ENCODE measurements at places on chromosomes 4 and X. TPM values are rescaled to one million over a fixed set of nuclear protein-coding genes. Genes with fewer than 3 reads are reported as not detected.

Gene LGI2
- 4.7 TPM for polyA plus RNA-seq

Gene NAT8L
- 2.0 TPM for polyA plus RNA-seq

Gene MAGEA8
- polyA plus RNA-seq = not detected

Gene ASMT
- polyA plus RNA-seq = not detected

Gene NUDT10
- polyA plus RNA-seq = 1.1 TPM

Gene TMEM154
- 0.79 TPM for polyA plus RNA-seq

Gene FRMD7
- 0.52 TPM for polyA plus RNA-seq

Gene LNX1
- polyA plus RNA-seq = 5.1 TPM

Gene PDHA1
- polyA plus RNA-seq = 165 TPM

Gene GBA3
- polyA plus RNA-seq = 0.07 TPM

Gene NOX1
- polyA plus RNA-seq = 0.17 TPM

Gene PLAC1
- polyA plus RNA-seq = 2.6 TPM

GRCh38 chr4:687048-687970 lies 1.6 kb downstream of the SLC49A3 start:
- H3K4me3 ChIP-seq = no peak overlapping the region
- peaks cover 3% of the 10 kb centered on the region for H3K36me3 ChIP-seq
- H3K27ac ChIP-seq = peak overlapping the region; percentile 62
- DNase-seq = peak; percentile 72
- peaks cover 4% of the 10 kb centered on the region for H3K27me3 ChIP-seq

DNA sequence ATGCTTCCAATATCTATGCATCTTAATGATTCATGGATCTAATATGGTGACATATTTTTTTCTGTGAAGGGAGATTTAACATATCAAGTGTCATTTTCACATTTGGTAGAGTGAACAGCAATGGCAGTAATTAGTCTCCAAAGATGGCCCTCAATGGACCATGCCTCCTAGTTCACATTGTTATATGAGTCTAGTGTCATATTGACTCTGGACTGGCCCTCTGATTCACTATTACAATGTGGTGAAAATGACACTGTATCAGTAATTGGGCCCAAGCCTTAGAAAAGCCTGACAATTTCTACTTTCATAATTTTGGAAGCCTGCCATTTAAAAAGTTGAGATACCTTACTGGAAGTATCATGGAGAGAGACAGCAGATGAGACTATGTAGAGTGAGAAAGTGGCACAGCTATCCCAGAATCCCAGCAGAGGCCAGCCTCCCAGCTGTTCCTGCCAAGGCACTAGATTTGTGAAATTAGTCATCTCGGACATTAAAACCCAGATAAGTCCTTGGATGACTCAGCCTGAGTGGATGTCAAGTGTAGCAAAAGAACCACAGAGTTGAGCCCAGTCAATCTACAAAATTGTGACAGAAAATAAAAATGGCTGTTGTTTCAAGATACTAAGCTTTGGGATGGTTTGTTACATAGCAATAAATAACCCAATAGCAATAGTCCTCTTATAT lies 68.4 kb downstream of the ARHGEF38 start:
- peaks cover 18% of the 10 kb centered on the region for H3K4me1 ChIP-seq
- H3K27me3 ChIP-seq = no peaks in the 10 kb centered on the region
- H3K36me3 ChIP-seq = no peaks in the 10 kb centered on the region
- H3K4me3 ChIP-seq = no peak overlapping the region

DNA sequence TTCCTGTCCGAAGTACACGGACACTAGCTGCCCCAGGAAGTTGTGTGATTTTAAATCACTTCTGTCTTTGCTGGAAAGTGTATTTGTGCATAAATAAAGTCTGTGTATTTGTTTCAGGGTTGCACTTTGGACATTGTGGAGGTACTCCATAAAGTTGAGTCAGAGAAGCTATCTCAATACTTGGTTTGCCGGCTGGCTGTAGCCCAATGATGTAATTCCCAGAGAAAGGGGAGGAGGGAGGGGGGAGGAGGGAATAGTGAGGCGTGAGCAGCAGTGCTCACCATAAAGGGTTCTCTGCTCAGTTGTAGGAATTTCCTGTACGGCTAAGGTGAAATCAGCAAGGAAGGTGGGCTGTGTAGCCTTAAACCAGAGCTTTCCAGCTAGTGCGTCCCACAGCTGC lies 7.5 kb downstream of the APEX2 start:
- peak; percentile 23 for DNase-seq
- H3K36me3 ChIP-seq = peaks cover 33% of the 10 kb centered on the region
- peaks cover 23% of the 10 kb centered on the region for H3K27me3 ChIP-seq
- H3K4me1 ChIP-seq = peaks cover 8% of the 10 kb centered on the region
- H3K27ac ChIP-seq = no peak overlapping the region

DNA sequence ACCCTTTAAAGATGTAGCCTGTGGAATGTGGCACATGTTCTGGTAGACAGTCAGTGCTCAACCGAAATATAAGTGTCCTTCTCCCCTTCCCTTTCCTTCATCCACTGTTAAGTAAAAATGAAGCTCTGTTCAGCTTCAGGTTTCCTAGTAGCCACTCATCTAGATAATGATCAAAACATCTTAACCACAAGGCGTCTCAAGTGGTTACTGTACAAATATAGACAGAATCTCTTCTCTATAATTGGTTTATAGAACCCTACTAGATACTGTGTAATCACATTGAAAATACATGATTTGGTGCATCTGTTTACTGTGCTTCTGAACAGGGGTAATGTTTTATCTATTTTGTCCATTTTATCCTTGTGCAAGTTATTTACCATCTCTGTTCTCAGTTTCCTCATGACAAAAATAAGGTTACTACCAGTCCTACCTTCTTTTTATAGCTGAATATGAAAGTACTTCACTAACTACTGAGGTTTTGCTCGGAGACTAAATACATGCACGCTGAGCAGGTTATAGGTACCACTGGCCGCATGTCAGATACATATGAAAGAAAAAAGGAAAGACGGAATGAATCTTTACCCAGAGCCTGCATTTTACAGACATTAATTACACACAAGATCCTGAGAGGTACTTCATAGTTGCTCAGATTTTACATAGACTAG lies 20.3 kb upstream of the SLC25A4 start:
- no peak overlapping the region for H3K4me3 ChIP-seq
- no peak overlapping the region for H3K27ac ChIP-seq
- peaks cover 7% of the 10 kb centered on the region for H3K4me1 ChIP-seq

DNA sequence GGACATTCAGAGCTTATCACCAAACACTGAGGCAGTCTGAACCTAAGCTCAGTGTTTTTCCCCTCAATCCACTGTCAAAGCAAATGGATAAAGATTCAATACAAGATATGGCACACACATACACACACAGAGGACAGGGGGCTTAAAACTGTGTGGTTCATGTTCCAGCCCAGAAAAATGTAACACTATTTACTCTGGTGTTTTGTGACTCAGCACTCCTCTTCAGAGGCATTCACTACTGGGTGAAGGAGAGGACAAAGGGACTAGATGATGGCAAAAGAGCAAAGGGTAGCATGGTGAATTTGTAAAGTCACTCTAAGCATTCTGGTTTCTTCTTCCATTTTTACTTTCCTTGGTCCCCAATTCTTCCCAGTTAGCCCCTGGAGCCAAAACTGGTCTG lies 120.3 kb downstream of the ARHGEF9 start:
- H3K4me3 ChIP-seq = no peak overlapping the region
- no peak overlapping the region for H3K27ac ChIP-seq
- no peaks in the 10 kb centered on the region for H3K4me1 ChIP-seq
- H3K36me3 ChIP-seq = peaks cover 17% of the 10 kb centered on the region
- no peaks in the 10 kb centered on the region for H3K27me3 ChIP-seq

- peak; percentile 59 for DNase-seq
- H3K4me1 ChIP-seq = no peaks in the 10 kb centered on the region
- H3K4me3 ChIP-seq = no peak overlapping the region
These were observed 212.6 kb downstream of the SPOCK3 start for GRCh38 chr4:167021545-167022155.

- DNase-seq = peak; percentile 68
- no peak overlapping the region for H3K27ac ChIP-seq
- no peak overlapping the region for H3K4me3 ChIP-seq
- H3K4me1 ChIP-seq = no peaks in the 10 kb centered on the region
- H3K27me3 ChIP-seq = no peaks in the 10 kb centered on the region
These were observed 156.0 kb upstream of the ANKRD50 start for GRCh38 chr4:124868495-124868894.

GRCh38 chrX:97766501-97767095 lies 882.9 kb downstream of the RPA4 start:
- no peak for DNase-seq
- H3K27ac ChIP-seq = no peak overlapping the region
- no peaks in the 10 kb centered on the region for H3K36me3 ChIP-seq
- H3K4me3 ChIP-seq = no peak overlapping the region

GRCh38 chrX:68868902-68869800 lies 40.3 kb downstream of the EFNB1 start:
- H3K36me3 ChIP-seq = no peaks in the 10 kb centered on the region
- H3K4me3 ChIP-seq = no peak overlapping the region
- peaks cover 48% of the 10 kb centered on the region for H3K27me3 ChIP-seq

GRCh38 chr4:37977471-37978247 lies 17.5 kb downstream of the PTTG2 start:
- peak; percentile 79 for DNase-seq
- peak overlapping the region; percentile 57 for H3K4me3 ChIP-seq
- peak overlapping the region; percentile 71 for H3K27ac ChIP-seq
- no peaks in the 10 kb centered on the region for H3K27me3 ChIP-seq
- peaks cover 7% of the 10 kb centered on the region for H3K4me1 ChIP-seq
- H3K36me3 ChIP-seq = no peaks in the 10 kb centered on the region

DNA sequence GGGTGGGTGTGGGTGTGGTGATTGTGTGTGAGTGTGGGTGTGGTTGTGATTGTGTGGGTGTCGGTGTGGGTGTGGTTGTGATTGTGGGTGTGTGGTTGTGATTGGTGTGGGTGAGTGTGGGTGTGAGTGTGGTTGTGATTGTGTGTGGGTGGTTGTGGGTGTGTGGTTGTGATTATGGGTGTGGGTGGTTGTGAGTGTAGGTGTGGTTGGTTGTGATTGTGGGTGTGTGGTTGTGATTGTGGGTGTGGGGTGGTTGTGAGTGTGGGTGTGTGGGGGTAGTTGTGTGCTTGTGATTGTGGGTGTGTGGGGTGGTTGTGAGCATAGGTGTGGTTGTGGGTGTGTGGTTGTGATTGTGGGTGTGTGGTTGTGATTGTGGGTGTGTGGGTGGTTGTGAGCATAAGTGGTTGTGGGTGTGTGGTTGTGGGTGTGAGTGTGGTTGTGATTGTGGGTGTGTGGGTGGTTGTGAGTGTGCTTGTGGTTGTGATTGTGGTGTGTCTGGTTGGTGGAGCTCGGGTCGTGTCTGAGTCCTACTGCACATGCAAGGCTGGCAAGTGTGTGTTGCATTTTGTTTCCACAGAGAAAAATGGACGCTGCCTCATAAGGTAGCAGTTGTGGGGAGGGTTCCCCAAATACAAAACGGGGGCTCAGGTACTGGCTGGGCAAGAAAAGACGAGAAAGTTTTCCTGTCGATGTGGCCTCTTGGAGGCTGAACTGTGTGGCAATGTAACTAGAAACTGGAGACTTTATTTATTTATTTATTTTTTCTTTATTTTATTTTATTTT lies 116.7 kb downstream of the UBE2K start:
- no peak overlapping the region for H3K27ac ChIP-seq
- no peaks in the 10 kb centered on the region for H3K27me3 ChIP-seq
- no peak for DNase-seq
- H3K4me3 ChIP-seq = no peak overlapping the region

DNA sequence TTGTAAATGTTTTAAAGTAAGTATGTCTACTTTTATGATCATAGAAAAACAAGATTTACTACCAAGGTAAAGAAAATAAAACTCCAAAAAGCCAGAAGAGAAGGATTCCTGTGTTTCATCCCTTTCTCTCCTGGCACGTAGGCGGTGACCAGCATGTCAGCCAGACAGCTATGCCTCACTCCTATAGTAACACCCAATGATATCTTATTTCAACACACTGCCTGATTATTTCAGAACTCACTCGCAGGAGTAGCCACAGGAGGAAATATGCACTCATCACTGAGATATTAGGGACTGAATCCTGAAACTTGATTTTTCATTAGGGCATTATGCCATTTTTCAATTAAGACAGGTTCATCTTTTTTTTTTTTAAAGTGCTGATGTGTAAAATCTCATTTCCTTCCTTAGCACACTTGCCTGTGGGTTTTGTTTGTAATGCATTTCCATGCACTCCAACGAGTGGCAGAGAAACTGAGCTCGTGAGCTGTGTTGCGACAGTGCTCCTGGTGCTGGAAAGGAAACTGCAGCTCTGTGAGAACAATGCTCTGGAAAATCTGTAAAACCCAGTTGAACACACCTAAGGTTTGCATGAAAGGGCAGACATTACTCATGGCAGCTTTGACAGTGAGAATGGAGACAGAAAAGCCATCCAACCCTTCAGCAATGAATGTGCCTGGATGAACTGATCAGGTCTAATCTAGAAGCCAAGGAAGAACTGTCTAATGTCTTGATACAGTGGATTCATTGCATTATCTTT lies 18.2 kb downstream of the RAI2 start:
- DNase-seq = peak; percentile 25
- no peak overlapping the region for H3K4me3 ChIP-seq
- peak overlapping the region; percentile 17 for H3K27ac ChIP-seq

GRCh38 chrX:132231587-132231986 lies 12.3 kb upstream of the RAP2C start:
- H3K4me1 ChIP-seq = no peaks in the 10 kb centered on the region
- H3K36me3 ChIP-seq = no peaks in the 10 kb centered on the region
- no peak overlapping the region for H3K4me3 ChIP-seq
- no peak for DNase-seq
- H3K27ac ChIP-seq = no peak overlapping the region
